ENCODE measurements at places on chromosomes 7 and 10. TPM values are rescaled to one million over a fixed set of nuclear protein-coding genes. Genes with fewer than 3 reads are reported as not detected.

- DNase-seq, result peak; percentile 38
Observed at GRCh38 chr10:58335306-58336005, 650 bp downstream of the UBE2D1 start.

GRCh38 chr10:17257466-17258321 lies 29.7 kb downstream of the VIM start:
- peak; percentile 44 for DNase-seq

DNA sequence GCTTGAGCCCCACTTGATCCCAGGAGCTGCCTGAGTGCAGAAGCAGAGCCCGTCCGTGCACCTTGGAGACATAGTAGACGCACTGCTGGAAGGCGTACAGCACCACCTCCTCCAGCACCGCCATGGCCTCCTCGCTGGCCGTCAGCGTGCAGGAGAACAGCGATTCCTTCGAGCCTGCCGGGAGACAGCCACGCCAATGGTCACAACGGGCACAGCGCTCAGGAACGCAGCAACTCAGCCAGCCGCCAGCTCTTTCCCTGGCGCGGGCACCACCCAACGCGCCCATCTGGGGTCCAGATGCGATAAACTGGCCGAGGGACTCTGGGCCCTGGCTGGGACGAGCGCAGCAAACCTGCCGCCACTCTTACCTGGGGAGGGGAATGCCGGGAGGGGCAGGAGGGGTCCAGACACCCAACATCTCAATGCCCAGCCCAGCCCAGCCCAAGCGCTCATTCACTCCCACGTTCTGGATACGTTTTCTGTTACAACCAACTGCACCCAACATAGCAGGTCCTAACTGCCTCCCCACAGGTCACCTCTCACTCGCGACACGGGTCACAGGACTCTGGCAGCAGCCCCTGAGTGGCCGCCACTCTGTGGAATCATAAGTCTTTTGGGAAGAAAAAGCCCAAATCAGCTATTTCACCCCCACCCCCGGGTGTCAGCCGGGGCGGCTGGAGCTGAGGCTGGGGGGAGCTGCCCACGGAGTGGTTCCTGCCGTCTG lies 41.9 kb downstream of the AP5Z1 start:
- DNase-seq, result no peak

GRCh38 chr7:77454802-77455201 lies 38.7 kb upstream of the GSAP start:
- no peak for DNase-seq

- DNase-seq, result no peak
Observed at GRCh38 chr7:27179030-27179429, 4.9 kb upstream of the HOXA10 start.

- DNase-seq, result no peak
Observed at GRCh38 chr7:131068604-131069021, 259.1 kb upstream of the MKLN1 start.

- no peak for DNase-seq
Observed at GRCh38 chr7:65379318-65379717, 5.7 kb downstream of the ZNF92 start.

DNA sequence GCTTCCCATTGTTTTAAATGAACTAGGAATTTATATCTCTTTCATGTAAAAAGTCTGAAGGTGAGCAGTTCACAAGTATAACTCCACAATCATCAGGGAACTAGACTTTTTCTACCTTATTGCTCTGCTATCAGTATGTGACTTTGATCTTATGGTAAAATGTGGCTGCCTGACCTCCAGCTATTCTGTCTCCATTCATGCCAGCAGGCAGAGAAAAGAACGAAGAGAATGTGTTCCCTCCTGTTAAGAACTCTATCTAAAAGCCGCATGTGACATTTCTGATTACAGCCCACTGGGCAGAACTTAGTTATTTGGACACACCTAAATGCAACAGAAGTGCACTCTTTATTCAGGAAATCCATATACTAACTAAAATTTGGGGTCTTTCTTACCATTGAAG lies 102.8 kb upstream of the MBL2 start:
- DNase-seq, result no peak

The GHRHR gene
- not detected for total RNA-seq

The PALD1 gene
- total RNA-seq, result 1.3 TPM

All from activated T-cell treated with anti-CD3 and anti-CD28 coated beads, Interleukin-2, amount 50 U/mL, for 72 hours (primary cell).